SW 1271 (cell line): ENCODE measurements at places on chromosomes 11 and 22.

DNA sequence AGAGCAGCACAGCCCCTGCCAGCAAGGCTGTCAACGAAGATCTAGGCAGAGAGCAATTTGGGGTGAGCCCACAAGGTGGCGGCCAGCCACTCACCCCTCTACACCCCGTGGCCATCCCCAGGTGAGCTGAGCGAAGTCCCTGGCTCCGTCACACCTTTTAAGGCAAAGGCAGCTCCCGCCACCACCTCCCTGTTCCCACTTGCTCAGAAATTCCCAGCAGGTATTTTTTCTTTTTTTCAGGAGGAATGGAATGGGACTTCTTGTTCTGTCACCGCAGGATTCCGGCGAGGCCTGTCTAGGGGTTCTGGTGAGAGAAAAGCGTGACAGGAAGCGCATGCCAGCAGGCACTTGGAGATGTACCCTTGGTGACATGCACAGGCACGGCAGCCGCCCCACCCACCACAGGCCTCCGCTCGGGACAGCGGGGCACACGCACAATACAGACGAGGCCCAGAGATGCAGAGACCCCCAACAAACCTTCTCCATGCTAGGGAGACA is 10.0 kb downstream of the RPL3 start:
- DNase-seq: peak; percentile 20

- DNase-seq: peak; percentile 66
Observed at GRCh38 chr22:46934746-46935491, 172.5 kb downstream of the TBC1D22A start.

GRCh38 chr11:57523419-57523818 is 7.1 kb downstream of the TIMM10 start:
- DNase-seq: no peak

DNA sequence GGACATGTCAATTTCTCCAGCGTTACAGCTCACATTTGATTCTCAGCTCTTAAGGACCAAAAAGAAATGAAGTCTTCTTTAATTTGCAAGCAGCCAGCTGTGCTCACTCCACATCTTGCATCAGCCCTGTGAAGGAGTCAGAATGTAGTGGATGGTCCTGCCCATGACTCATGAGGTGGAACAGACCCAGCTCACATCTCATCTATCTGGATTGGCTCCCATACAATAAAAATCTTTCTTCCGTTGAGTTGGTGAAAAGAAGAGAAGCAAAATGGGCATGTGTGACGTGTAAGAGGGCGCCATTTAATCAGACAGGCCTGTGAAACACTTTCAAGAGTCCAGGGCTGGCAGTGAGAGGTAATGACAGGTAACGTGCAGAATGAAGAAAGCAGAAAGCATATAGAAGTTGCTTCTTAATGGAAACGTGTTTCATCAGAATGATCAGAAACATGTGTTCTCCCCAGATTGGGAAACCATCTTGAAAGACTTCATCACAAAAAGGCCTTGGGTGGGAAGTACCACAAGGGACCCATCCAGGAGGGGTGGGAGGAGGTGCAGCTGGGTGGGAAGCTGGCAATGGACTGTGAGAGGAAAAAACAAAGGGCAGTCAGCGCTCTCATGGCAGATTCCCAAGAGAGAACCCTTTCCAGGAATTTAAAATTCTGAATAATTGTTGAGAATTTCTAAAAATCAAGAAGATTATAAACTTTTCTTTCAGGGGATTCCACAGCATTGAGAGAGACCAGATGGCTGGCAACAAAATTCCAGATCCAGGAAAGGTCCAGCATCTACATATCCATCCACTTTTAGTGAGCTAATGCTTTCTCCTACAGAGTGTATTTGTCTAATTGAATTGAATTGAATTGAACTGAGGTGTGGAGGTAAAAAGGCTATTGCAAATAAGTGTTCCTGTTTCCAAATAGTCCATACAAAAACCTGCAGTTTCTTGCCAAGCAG is 57.0 kb downstream of the ETS1 start:
- no peak for DNase-seq

DNA sequence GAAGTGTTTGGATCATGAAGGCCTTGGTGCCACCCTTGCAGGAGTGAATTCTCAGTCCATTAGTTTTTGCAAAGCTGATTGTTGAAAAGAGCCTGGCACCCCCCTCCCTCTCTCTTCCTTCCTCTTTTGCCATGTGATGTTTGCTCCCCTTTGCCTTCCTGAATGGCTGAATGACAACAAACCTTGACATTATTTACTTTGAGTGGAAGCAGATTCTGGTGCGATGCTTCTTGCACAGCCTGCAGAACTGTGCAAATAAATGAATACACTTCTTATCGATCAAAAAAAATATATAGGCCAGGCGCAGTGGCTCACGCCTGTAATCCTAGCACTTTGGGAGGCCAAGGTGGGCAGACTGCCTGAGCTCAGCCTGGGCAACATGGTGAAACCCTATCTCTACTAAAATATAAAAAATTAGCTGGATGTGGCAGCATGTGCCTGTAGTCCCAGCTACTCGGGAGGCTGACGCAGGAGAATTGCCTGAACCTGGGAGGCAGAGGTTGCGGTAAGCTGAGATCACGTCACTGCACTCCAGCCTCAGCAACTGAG is 2.0 kb upstream of the NARS2 start:
- no peak for DNase-seq

- DNase-seq: no peak
Observed at GRCh38 chr11:17686231-17686980, 33.0 kb upstream of the MYOD1 start.

DNA sequence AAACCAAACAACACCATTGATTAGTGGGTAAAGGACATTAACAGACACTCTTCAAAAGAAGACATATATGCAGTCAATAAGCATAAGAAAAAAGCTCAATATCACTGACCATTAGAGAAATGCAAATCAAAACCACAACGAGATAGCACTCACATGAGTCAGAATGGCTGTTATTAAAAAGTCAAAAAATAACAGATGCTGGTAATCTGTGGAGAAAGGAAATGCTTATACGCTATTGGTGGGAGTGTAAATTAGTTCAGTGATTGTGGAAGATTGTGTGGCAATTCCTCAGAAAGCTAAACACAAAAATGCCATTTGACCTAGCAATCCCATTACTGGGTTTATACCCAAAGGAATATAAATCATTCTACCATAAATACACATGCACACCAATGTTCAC is 182.6 kb downstream of the TRPC6 start:
- DNase-seq: no peak
